Diencephalon (tissue), 1 donor: ENCODE measurements at places on chromosomes 16 and 17. TPM values are rescaled to one million over a fixed set of nuclear protein-coding genes. Genes with fewer than 3 reads are reported as not detected.

GLTPD2 gene
- total RNA-seq, result not detected

IL17C gene
- total RNA-seq, result not detected

FSCN2 gene
- 1.4 TPM for total RNA-seq

NPIPA2 gene
- 0.69 TPM for total RNA-seq

KIF18B gene
- 1.4 TPM for total RNA-seq

ATP2C2 gene
- total RNA-seq, result 3.5 TPM

CRHR1 gene
- 6.2 TPM for total RNA-seq

TAF15 gene
- 75.4 TPM for total RNA-seq
